Activated T-helper 2 cell treated with anti-CD3 and anti-CD28 coated beads, Interferon-gamma antibody, Interleukin-2, Interleukin-4, amounts not matched to agents 10 μg/mL and 5 μg/mL and 100 μg/mL, durations not matched to agents 14 hours and 24 hours and 36 hours (primary cell): ENCODE measurements at places on chromosomes 5 and 9.

DNA sequence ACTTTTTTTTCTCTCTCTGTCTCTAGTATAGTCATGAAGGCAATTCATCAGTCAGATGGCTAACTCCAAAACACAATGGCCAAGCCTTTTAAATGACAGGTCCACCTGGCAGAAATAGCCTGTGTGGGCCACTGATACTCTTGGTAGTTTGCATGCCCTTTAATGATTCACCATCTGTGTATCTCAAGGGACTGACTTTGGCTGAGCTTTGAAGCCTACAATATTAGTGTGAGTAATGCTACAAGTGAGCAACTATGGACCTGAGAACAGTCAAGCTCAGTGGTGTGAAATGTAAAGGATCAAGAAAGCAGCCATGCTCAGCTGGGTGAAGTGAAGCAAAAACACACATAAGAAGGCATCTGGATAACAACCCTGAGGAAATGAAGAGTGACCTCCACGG lies 506.9 kb downstream of the TLE1 start:
- no peak for DNase-seq

DNA sequence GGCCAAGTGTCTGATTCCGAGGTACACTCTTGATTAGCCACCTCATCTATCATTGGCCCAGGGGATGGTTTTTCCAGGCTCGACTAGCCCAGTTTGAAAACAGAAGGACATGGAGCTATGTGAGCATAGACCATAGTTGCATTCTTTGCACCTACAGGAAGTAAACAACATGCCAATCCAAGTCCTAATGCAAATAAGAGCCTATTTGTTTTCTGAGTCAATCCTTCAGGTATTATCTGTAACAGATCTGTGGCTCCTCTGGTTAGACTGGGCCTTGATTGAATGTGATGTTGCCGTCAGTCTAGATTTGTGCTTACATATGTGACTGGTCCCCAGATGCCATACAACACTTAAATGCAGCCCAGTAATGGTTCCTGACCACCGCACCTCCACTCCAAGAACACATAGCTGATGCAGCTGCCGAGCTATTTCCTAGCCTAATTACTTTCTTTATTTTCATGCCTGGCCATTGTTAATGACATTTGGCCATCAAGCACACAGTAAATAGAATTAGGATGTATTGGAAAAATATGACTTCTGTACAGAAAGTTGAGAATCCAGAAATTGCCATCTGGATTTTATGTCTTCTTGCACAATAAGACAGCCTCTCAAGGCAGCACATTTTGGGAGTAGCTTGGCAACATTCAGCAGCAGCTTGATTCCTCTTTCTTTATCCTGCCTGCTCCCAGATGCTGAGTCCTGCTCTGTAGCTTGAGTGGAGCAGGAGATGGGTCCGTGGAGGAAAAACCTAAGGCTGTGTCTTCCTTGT lies 29.5 kb upstream of the ARHGAP26 start:
- DNase-seq, result no peak

GRCh38 chr9:121233906-121234831 lies 32.5 kb upstream of the RAB14 start:
- no peak for DNase-seq

DNA sequence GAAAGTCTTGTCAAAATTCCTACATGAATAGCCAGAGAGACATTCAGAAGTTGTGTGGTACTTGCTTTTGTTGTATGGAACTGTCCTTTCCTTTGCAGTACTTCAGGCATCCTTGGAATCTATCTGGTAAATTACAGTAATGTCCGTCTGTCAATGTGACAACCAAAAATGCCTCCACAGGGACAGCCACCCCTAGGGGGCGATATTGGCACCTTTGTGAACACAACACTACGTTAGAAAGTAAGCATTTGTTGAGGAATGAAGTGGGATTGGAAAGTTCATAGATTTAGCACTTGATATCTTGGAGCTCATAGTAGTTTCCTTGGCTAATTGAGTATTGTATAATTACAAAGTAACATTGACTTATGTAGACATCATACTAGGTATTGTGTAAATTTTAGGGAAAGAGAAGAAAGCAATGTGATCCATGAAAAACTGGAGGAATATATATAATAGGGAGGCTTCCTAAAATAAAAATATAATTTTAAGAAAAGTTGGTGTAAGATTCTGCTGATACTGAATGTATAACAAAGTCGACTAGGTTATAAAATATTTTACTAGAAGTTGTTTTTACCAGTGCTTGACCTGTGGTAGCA lies 32.7 kb downstream of the TMEFF1 start:
- peak; percentile 42 for DNase-seq

- no peak for DNase-seq
These were observed 488.2 kb downstream of the NTRK2 start for GRCh38 chr9:85157772-85158171.

- DNase-seq, result no peak
These were observed 8.4 kb upstream of the GOLPH3 start for GRCh38 chr5:32182463-32183063.

DNA sequence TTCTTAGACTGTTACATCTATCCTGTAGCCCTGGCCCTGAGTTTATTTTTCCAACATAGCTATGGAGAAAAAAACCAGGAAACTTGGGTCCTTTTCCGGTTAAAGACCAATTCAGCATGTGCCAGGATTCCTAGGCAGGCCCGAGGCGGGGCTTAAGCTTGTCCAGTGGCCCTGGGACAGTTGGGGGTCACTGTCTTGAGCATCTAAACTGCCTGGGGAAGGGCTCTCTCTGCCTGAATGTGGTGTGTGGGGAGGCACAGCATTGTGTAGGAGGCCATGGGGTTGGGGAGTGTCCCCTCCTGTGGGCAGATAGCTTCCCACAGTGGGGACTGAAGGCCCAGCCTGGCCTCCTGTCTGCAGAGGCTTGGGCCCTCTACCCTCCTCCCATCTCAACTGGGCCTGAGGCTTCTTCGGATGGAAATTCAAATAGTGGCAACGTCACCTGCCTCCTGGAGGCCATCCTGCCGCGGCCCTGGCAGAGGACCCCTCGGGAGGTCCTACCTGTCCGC lies 88.8 kb downstream of the PHF2 start:
- DNase-seq, result no peak

DNA sequence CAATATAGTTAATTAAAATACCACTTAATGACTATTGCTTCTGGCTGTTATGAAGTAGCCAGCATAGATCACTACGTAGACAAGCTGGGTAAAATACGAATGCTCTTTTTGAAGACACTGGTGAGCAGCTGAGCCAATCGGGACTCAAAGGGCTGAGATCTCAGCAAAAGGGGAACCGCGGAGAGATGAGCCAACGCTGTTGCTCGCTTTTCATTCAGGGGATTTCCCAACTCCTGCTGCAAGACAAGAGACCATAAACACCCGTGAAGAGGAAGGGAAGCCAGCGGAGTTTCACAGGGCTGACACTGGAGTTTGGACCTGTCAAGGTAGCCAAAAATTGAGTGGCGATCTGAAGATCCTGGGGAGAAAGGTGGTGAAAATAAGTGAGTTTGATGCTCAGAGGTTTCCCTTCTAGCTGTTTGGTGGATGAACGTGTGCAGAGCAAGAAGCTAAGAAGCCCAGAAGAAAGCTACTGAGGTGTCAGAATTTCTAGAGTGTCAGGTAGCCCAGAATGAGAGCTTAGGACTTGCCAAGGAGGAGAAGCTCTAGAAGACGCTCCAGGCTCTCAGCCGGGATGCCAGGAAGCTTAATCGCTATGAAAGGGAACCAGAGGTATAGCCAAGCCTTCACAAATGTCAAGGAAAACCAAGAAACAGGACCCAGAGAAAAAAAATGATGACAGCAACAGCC lies 79.6 kb upstream of the RNU6ATAC start:
- DNase-seq, result no peak

- DNase-seq, result no peak
These were observed 29.6 kb upstream of the NCS1 start for GRCh38 chr9:130142641-130143040.

GRCh38 chr9:111857555-111858211 lies 38.9 kb upstream of the UGCG start:
- DNase-seq, result no peak

DNA sequence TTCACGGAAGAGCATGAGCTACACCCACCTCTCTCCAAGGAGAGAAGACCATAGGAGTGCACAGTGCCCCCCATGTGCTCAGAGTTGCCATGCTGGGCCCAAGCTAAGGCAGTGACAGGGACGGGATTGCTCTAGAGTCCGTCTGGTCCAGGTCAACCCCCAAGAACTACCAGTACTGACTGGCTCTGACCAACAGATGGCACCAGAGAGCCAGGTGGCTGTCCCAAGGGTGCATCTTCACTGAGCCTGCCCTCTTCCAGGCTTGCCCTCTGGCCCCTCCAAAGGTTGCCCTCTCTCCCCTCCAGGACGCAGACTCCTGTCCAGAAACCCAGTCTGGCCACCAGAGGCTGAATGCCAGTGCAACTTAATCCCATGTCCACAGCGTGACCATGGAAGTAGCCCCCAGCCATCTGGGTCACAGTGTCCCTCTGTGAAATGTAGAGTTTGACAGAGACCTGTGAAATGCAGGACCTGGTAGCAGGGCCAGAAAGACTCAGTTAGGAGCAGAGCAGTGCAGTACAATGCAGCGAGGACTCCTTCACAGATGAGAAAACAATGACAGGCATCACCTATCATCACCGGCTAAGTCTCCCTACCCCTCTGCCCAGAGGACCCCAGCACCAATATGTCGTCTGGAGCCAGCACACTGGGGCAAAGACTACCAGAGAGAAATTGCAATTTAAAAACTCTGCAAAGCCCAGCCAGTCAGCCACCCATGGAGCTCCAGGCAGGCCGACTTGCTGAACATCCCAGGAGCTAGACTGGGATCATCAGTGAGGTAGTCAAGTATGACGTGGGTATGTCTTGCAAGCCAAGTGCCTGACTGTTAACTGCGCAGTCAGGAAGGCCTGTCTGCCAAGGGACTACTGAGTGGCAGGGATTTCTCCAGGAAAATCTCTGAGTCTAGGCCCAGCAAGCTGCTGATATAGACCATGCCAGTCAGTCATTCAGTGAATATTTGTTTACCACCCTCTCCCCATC lies 7.7 kb upstream of the SKP1 start:
- peak; percentile 66 for DNase-seq
